ENCODE measurements at places on chromosomes 1 and 21. TPM values are rescaled to one million over a fixed set of nuclear protein-coding genes. Genes with fewer than 3 reads are reported as not detected.

The SLC66A1 gene
- 6.8 TPM for total RNA-seq

The REN gene
- total RNA-seq = not detected

The TMCC2 gene
- 1.8 TPM for total RNA-seq

The METTL18 gene
- 15.7 TPM for total RNA-seq

The MFAP2 gene
- total RNA-seq = not detected
